ENCODE measurements at places on chromosomes 2 and 18.

DNA sequence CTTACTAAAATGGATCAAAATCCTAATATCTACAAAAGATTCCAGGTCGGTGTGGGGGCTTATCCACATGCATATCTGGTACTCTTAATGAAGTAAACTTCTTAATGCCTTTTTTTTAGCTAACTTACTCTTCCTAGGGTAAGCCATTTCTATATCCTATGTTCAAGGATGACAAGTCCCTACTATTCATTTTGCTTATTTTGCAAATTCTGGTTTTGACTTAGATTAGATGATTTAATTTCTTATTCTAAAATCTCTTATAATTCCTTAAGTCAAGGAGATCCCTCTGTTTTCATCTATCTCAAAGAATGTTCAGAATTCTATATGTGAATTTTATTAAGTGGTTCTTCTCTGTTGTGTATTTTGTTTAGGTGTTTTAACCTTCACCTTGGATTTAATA lies 79.7 kb downstream of the KYNU start:
- DNase-seq, result no peak

DNA sequence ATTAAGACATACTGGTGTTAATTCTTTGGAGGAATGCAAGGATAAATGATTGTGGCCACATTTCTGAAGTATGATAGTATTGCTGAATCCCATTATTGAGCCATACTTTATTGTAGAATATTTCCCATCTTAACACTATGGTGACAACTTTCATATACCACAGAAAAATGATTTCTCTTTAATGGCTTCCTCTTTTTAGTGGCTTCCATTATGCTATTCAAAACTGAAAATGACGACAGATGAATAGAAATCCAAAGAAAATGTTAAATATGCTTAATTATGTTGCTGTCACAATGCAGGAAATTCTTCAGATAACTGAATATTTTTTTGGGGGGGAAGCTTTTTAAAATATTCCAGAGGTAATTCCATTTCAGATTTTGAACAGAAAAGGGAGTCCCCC lies 88.9 kb upstream of the TMEM200C start:
- DNase-seq, result no peak

GRCh38 chr18:5574843-5575242 lies 31.0 kb upstream of the EPB41L3 start:
- DNase-seq, result no peak

DNA sequence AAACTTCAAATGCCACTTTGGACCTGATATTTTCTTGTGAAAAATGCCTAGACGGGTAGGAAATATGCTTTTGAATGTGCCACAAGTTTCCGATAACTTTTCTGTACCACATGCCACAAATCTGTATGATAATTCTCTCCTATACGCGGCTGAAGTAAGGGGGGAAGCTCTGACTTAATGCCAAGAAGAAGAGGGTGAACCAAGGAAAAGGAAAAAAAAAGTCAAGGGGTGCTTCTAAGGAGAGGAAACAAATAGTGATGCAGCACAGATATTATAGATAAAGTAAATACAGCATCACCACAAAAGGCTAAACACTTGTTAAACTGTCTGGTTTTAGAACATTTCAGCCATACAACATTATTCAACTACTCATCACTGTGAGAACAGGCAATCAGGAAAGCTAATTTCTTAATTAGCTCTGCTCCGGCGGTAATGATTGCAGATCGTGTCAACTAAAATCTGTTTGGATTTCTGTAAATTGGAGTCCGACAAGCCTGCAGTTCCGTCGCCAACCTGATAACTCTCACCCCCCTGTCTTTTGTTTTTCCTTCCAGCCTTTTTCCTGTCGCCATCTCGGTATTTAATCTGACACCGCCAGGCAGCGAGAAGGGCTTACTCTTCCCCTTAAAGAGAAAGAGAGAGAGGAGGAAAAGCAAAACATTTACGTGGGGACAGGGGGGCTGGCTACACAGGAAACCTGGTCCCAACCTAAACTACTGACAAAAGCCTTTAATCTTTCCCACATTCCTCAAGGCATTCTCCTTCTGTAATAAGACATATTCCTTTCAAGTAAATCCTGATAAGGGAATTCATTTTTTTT lies 67.5 kb downstream of the ZEB2 start:
- no peak for DNase-seq

- no peak for DNase-seq
Measured at GRCh38 chr2:23480957-23481797, 96.2 kb downstream of the KLHL29 start.

DNA sequence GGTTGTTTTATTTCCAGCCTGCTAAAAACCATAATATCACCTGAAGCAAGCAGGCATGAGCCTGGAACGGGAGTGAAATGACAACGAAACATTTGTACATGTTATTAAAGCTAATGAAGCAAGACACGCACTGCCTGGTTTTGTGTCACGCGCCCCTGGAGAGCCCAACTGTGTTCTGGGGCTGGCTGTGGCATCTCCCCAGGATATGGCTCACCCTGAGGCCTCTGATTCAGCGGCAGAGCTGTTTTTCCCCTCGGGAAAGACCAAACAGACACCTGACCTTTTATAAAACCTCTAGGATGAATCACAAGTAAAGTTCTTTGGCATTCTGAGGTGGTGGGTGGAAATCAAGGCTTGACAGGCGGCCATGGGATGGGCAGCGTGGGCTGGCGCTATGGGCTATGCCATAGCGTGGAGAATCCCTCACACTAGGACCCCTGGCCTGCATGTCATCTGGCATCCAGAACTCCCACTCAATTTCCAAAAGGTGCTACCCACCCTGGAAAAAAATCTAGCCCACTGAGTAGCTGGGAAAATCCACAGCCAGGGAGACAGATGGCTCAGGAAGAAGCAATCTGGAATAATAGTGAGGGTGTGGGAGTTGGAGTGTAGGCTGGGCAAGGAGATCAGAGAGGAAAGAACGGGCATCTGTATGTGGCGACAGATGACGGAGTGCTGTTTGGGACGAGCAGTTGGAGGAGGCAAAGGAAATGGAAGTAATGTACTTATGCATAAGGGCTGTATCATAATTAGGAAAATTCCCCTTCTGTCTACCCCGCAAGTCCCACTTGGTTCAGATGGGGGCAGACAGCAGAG lies 262.0 kb downstream of the AFF3 start:
- no peak for DNase-seq

- DNase-seq, result no peak
Measured at GRCh38 chr2:85475799-85476490, 57.4 kb downstream of the SH2D6 start.

DNA sequence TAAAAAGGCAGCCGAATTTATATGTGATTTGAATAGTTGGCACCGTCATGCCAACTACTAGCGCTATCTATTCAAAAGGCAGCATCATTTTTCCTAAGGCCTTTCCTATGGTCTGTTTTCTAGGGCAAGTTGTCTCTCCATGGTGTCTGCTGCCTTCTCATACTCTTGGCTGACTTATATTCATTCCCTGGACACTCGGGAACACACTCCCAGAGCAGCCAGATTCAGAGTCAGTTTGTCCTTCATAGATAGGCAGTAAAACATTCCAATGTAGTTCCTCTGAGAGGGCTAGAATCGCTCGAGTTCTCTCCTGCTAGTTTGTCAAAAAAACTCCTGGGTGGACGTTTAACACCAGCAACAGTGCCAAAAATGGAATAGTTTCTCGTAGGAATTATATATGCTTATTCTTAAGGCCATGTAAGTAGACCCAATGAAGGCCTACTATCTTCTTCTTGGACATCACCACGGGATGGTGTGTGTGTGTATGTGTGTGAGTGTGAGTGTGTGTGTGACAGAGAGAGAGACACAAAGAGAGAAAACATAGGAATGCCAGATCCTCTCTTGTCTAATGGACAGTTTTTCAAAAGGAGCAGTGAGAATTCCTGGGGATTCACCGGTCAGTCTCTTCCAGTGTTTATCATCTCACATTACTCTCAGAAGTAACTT lies 129.3 kb upstream of the CTAGE1 start:
- DNase-seq, result no peak

- DNase-seq, result no peak
Measured at GRCh38 chr18:13983506-13983905, 68.2 kb upstream of the MC2R start.

- no peak for DNase-seq
Measured at GRCh38 chr2:96115631-96116423, 544 bp downstream of the ADRA2B start.

DNA sequence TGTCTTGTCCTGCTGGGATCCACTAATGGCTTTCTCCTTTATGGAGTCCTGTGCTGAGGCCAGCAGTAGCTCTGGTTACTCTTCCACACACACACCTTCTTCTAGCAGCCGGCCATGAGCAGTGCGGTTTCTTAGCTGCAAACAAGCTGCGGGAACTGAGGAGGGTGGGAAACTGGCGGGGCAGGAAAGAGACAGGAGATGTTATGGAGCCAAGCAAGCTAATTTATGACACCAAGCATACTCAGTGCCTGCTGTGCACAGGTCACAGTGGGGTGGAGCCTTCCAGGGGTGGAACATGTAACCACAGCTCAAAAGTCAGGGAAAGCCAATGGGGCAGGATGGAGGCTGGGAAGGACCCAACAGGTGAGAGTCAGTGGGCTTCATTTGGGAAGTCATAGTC lies 180.8 kb downstream of the FAM210A start:
- no peak for DNase-seq

GRCh38 chr2:95020275-95021022 lies 5.1 kb upstream of the MAL start:
- DNase-seq, result no peak

GRCh38 chr2:209596262-209596661 lies 172.4 kb downstream of the MAP2 start:
- DNase-seq, result no peak

- DNase-seq, result no peak
Measured at GRCh38 chr18:13572721-13573120, 153.6 kb downstream of the FAM210A start.

GRCh38 chr2:214051585-214051984 lies 359.3 kb upstream of the VWC2L start:
- no peak for DNase-seq

GRCh38 chr2:144320491-144320890 lies 199.4 kb downstream of the ZEB2 start:
- peak; percentile 48 for DNase-seq

GRCh38 chr2:39865751-39866150 lies 86.7 kb upstream of the THUMPD2 start:
- DNase-seq, result no peak

GRCh38 chr2:148876202-148876594 lies 1.2 kb downstream of the KIF5C start:
- DNase-seq, result no peak

DNA sequence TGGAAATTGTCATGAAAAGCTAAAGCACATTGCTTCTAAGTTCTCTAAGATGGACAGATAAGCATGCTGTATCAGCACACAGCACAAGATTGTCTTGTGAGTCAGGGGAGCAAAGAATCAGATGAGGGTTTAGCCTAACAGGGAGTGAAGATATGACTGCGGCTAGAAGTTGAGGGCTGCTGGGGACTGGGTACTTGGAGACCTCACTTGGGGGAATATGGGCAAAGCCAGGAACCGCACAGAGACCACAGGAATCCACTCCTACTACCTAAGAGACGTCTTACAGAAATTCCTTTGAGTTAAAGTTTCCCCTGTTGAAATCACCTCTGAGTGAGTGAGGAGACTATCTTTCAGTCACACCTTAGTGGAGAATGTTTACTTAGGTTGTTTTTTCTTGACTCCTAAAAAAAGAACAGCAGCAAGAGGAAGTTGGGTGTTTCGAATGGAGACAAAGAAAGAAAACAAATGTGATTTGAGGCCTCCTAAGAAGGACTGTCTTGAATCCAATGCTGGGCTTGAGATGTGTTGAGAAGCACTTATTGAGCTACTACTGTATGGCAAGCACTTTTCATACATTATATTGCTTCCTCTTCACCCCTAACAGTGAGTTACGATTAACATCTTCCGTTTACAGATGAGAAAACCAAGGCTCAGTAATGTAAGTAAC lies 100.7 kb downstream of the ANKRD44 start:
- no peak for DNase-seq

DNA sequence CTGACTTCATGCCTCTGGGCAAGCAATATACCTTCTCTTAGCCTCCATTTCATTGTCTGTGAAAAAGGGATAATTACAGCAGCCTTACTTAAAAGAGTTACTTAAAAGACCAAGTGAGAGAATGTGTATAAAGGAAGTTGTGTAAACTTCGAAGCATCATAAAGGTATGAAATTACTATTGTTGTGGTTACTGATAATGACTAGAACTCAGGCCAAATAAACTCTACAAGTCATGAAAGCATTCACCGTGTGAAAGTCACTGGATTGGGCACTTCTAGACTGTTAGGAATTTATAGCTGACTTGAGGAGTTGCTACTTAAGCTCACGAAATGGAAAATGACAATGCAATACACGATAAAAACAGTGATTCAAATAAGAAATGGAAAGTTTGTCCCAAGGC lies 67.4 kb upstream of the HAAO start:
- DNase-seq, result no peak

DNA sequence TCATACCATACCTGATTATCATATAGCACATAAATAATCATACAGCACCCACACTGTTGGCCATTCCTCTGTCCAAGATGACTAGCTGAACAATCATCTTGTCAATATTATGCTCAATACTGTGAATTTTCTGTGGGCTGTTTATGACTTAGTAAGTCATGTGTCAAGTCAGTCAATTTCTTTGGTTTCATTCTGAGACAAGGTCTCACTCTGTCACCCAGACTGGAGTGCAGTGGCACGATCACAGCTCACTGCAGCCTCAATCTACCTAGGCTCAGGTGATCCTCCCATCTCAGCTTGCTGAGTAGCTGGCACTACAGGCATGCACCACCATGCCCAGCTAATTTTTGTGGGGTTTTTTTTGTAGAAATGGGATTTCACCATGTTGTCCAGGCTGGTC lies 5.7 kb downstream of the MCM6 start:
- no peak for DNase-seq

GRCh38 chr2:233404222-233404621 lies 49.9 kb downstream of the DGKD start:
- no peak for DNase-seq

DNA sequence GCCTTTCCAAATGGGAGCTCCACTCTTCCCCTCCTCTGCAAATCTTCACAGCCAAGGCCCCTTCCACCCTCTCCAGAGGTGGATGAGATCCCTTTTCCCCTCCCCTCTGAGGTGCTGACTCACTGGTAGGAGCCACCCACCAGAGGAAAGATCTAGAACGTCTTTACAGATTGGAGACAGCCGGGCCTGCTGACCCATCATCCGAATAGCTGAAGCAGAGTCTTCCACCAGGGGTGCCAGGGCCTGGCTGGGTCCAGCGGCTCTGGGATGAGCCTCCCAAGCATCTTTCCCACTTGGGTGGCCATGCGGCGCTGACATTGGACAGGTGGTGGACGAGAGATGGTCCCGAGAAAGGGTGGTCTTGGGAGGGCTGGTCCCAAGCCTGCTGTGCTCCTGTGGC lies 9.0 kb downstream of the ERFE start:
- no peak for DNase-seq

- peak; percentile 17 for DNase-seq
Measured at GRCh38 chr18:58887613-58887963, 22.9 kb downstream of the ZNF532 start.

DNA sequence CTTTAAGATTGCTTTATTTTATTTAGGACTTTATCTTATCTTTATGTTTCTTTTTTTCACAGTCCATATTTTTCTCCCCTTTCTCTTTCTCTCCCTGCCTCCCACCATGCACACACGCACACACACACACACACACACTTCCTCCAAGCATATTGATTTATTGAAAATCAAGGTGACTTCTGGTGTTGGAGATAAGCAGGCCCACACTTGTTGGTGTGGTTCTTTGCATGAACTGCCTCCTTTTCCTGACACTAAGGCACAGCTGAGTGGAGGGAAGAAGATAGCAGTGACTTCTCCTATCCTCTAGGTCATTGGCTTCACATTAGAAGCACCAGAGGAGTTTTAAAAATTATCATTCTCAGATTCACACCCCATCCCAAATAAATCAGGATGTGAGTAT lies 18.0 kb downstream of the TBR1 start:
- DNase-seq, result no peak

GRCh38 chr2:210663631-210664089 lies 107.3 kb downstream of the CPS1 start:
- DNase-seq, result no peak

All from stimulated activated CD8-positive, alpha-beta memory T cell treated with anti-CD3 and anti-CD28 coated beads, Interleukin-7, amount 100 ng/mL, for 48 hours (primary cell).